ENCODE measurements at places on chromosomes 12 and 14.
A peak's percentile ranks its signal among the peaks of the same experiment; 100 is the strongest.

DNA sequence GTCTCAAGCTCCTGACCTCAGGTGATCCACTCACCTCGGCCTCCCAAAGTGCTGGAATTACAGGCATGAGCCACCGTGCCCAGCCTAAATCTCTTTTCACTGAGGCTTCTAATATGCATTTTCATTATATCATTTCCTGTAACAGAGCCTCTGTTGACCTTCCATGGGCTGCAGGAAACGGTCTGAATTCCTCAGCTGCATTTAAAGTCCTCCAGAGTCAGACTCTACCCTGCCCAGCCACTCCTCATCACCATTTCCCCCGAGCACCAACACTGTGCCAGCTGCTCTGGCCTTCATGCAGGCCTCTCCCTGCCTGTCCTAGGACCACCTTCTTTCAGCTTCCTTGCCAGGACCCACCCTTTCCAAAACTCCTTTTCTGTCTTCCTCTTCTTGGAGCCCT lies 9.8 kb upstream of the NFKBIA start:
- DNase-seq = peak; percentile 50

DNA sequence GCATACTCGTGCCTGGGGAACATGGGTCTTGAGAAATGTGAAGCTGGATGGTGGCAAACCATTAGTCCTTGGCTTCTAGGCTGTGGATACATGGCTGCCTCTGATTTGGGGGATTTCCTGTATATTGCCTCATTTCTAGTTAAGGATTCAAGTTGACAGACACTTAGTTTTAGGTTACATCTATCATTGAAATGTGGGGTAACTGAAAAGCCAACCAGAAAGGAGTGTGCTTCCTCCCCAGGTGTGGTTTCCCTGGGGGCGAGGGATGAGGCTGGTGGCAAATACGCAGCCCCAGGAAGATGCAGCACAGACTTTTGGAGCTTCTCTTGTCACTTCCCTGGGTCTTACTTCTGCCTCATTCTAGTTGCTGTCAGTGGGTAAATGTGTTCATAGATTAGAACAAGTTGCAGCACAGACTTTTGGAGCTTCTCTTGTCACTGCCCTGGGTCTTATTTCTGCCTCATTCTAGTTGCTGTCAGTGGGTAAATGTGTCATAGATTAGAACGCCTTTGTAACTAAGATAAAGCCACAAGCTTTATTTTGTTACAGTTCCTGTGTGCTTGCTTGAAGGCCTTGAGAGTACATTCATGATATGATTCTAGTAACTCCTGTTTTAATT lies 85.1 kb downstream of the BORCS5 start:
- peak; percentile 17 for DNase-seq

DNA sequence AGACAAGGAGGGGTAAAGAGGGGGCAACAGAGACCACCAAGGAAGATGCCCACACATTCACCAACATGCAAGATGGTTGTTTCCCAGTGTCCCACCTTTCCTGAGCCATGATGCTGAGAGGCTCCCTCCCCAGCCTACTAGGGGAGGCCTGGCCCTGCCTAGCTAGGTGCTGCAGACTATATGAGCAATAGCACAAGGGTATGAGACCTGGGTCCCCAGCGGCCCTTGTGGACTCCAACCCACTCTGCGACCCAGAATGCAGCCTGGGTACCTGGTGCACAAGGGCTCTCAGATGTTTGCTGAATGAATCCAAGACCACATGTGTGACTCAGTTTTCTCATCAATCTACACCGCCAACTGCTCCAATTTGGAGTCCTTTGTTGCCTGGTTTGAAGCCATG lies 13.9 kb downstream of the TGFB3 start:
- DNase-seq = no peak

DNA sequence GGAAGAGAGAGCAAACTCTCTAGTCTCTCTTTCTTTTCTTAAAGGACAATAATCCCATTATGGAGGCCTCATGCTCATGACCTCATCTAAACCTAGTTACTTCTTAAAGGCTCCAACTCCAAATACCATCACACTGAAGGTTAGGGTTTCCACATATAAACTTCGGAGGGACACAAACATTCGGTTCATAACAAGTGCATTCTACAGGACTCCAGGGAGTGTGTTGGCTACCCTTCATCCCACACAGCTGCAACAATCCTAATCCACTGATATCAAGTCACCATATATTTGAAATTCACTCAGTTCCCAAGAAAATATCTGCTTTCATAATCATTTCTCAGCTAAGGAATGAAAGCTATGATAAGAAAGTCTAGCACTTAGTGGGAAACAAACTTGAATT lies 265.9 kb upstream of the PLEKHG7 start:
- no peak for DNase-seq

Measured in A673 (cell line).